Activated CD4-positive, alpha-beta T cell treated with anti-CD3 and anti-CD28 coated beads for 4 hours (primary cell): ENCODE measurements at places on chromosomes 2 and 18.

GRCh38 chr18:13036622-13037320 lies 45.6 kb downstream of the CEP192 start:
- DNase-seq, result no peak

- no peak for DNase-seq
These were observed 82.5 kb upstream of the STPG4 start for GRCh38 chr2:47237375-47238334.

- no peak for DNase-seq
These were observed 262.4 kb upstream of the CHST9 start for GRCh38 chr18:27447451-27447881.

- no peak for DNase-seq
These were observed 25.3 kb downstream of the DYNAP start for GRCh38 chr18:54616220-54616848.

DNA sequence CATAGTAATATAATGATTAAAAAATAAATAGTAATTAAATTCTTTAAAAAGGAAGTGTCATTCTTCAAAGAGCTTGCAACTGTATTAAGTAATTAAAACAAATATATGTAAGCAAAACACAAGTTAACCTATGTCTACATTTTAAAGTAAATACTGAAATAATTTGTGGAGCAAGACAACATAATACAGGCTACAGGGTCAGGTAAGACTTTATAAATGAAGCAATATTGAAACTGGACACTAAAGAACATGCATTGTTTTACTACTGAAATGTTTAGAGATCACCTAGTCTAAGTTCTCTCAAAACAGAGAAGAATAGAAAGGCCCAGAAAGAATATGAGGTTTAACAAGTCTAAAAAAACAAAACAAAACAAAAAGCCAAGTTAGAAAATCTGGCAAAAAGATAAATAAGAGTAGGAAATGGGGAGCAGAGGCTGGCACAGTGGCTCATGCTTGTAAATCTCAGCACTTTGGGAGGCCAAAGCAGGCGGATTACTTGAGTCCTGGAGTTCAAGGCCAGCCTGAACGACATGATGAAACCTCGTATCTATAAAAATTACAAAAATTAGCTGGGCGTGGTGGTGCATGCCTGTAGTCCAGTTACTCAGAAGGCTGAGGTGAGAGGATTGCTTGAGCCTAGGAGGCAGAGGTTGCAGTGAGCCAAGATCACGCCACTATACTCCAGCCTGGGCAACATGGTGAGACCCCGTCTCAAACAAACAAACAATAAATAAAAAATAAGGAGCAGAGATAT lies 34.4 kb downstream of the VPS54 start:
- DNase-seq, result no peak

DNA sequence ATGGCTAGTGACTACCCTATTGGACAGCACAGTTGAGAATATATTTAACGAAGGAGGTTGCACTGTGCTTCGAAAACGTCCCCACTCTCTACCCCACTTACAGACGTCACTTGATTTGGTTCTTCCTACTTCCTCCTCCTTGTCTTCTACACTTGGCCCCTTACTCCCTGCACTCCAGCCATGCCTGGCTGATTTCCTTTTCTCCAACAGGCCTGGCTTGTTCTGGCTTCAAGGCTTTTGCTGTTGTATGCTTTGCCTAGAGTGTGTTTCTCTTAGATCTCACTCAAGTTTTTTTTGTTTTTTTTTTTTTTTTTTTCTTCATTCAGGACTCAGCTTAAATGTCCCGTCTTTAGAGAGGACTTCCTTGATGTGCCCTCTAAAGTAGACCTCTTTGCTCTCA lies 336.8 kb downstream of the CLIP4 start:
- no peak for DNase-seq

- no peak for DNase-seq
These were observed 34.5 kb downstream of the PCBP1 start for GRCh38 chr2:70121627-70122372.

DNA sequence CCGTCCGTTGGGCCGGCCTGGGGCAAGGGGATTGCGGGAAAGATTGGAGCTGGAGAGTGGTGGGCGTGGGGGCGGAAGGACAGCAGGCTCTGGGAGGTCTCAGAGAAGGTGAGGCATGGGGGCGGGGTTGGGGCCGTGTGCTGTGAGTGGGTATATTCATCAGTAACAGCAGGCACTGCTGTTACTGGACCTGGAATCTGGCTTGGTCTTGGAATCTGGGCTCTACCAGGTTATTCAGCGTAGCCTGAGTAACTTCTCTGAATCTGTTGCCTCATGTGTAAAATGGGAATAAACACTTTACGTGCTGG lies 435 bp downstream of the RNF181 start:
- no peak for DNase-seq

GRCh38 chr2:36318547-36318946 lies 37.0 kb upstream of the CRIM1 start:
- DNase-seq, result no peak

GRCh38 chr2:30770816-30771576 lies 36.2 kb downstream of the CAPN13 start:
- DNase-seq, result no peak

- DNase-seq, result no peak
These were observed 314.7 kb downstream of the METTL4 start for GRCh38 chr18:2256577-2256976.
